ENCODE measurements at places on chromosomes 4 and X.

GRCh38 chr4:31548021-31548420 lies 827.9 kb downstream of the PCDH7 start:
- no peak for DNase-seq

DNA sequence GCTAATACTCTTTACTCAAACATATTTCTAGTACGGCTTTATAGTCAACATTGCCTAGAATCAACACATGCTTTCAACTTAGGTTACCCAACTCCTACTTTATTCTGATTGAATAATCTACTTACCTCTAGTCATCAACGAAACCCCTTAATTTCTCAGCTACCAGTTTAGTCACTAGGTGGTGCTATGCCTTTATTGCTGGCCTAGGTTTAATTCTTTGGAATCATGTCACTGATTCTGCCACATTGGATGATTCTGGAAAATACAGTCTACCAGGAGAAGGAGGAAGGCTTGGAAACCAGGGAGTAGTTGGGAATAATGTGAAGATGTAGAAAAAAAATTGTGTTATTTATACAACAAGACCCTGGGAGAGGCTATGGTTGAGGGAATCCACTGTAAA lies 167.7 kb downstream of the DCAF12L2 start:
- no peak for DNase-seq

DNA sequence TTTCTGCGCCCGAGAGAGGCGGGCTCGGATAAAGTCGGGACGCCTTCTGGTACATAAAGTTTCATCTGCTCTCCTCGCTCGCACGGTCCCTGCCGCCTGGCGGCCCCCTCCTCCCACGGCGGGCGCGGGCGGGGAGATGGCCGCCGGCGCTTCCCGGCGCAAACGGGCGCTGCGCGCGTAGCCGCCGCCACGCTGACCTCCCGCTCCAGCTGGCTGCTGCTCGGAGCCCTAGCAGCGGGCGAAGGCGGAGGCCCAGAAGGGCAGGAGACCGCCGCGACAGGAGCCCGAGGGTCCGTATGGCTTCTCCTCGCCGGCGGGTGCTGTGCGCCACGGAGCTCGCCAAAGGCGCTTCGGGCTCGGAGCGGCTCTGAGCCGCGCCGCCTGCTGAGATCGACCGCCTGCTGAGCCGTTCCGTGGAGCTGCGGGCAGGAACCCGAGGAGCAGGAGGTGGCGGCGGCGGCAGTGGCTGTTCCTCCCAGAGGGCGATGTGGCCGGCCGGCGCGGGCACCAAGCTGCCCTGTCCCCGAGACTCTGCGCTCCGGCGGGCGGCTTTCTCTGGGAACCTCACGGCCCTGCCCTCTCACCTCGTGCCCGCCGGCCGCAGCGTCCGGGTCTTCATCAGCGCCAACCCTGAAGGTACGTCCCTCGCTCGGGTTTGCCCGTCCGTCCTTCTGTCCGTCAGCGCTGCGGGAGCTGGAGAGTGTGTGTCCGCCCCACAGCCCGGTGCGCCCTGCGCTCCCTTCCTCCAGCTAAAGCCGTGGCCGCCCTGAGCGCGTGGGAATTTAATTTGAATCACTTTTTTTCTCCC lies at the start of gene NWD2:
Gene NWD2 (plus strand): TSS at position 161 of the 808 bp plus-strand sequence. CDS start 325 bp downstream, at position 486.
- no peak for DNase-seq

- DNase-seq, result no peak
Observed at GRCh38 chrX:57674861-57675260, 5.2 kb downstream of the NLRP2B start.

- no peak for DNase-seq
Observed at GRCh38 chrX:43813319-43813718, 68.9 kb downstream of the MAOB start.

- no peak for DNase-seq
Observed at GRCh38 chr4:25235401-25235800, 1.6 kb downstream of the PI4K2B start.

- no peak for DNase-seq
Observed at GRCh38 chrX:40158036-40158706, 60.4 kb upstream of the BCOR start.
